Activated T-cell treated with anti-CD3 and anti-CD28 coated beads, Interleukin-2, amount 50 U/mL, for 72 hours (primary cell): ENCODE measurements at places on chromosomes 1 and 21.

- no peak overlapping the region for H3K4me3 ChIP-seq
- no peak for DNase-seq
- peaks cover 2% of the 10 kb centered on the region for H3K4me1 ChIP-seq
- no peak overlapping the region for H3K27ac ChIP-seq
Measured at GRCh38 chr1:3543076-3544039, 68.0 kb downstream of the MEGF6 start.

- H3K4me1 ChIP-seq, result no peaks in the 10 kb centered on the region
- no peak overlapping the region for H3K27ac ChIP-seq
- no peaks in the 10 kb centered on the region for H3K36me3 ChIP-seq
- no peak overlapping the region for H3K4me3 ChIP-seq
- DNase-seq, result no peak
- peaks cover 25% of the 10 kb centered on the region for H3K27me3 ChIP-seq
Measured at GRCh38 chr21:41639336-41639735, 127.5 kb downstream of the RIPK4 start.

DNA sequence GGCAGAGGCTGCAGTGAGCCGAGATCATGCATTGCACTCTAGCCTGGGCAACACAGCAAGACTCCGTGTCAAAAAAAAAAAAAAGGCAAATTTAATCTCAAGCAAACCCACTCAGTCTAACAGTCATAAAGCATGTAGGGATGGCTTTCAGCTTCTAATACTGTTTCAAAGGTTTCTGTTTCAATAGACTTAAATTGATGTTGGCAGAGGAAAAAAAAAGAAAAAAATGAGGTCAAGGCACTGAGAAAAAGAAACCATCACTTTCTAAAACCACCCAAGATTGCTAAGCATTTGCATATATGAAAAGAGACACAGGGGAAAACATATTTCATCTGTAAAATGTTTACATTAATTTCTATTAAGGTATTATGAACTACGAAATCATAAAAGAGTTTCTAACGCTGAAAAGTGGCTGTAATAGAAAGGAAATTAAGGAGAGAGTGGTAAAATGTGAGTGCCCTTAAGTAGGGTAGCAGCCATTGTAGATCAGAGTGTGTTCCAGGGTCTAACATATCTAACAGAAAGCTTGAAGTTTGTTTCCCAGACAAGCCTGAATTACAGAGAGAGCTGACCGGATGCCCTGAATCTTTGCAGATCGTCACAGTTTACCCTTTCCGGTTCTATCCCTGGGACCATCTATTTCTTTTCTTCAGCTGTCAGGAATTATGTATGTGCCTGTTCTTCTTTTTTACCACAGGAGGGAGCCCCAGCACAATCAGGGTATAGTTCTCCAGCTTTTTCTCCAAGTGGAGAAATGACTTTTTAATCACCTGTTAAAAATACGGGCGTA, 70.0 kb downstream of the PLD5 start:
- peaks cover 28% of the 10 kb centered on the region for H3K27me3 ChIP-seq
- H3K27ac ChIP-seq, result no peak overlapping the region
- H3K4me3 ChIP-seq, result no peak overlapping the region

DNA sequence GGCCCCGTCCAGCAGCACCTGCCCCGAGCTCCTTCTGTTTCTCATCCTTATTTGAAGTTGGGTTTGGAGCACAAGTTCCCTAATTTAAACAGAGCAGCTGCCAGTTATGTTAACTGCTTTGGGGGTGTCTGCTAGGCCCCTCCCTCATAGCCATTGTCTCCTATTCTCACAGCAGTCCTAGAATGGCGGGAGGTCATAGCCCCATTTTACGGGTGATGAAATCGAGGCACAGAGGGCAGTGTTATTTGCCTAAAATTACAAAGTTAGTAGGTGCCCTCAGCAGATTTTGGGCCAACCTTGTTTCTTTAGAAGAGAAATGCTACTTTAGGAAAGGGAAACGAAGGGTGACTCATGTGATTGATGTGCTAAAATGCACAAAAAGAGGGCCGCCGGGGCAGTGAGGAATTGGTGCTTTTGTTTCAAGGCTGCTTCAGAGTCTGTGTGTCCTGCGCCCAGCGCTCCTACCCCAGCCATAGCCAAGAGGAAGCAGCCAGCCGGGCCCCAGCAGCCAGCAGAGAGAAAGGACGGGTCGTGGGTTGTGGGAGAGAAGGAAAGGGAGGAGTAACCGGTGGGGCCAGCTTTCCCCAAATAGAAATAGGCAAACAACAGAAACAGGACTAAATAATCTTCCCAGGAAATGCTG, 13.0 kb downstream of the VANGL1 start:
- DNase-seq, result no peak
- H3K27me3 ChIP-seq, result peaks cover 11% of the 10 kb centered on the region
- peak overlapping the region; percentile 66 for H3K4me3 ChIP-seq

DNA sequence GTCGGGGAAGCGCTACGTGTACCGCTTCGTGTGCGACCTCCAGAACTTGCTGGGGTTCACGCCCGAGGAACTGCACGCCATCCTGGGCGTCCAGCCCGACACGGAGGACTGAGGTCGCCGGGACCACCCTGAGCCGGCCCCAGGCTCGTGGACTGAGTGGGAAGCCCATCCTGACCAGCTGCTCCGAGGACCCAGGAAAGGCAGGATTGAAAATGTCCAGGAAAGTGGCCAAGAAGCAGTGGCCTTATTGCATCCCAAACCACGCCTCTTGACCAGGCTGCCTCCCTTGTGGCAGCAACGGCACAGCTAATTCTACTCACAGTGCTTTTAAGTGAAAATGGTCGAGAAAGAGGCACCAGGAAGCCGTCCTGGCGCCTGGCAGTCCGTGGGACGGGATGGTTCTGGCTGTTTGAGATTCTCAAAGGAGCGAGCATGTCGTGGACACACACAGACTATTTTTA, 17.1 kb downstream of the ETS2 start:
- no peaks in the 10 kb centered on the region for H3K27me3 ChIP-seq
- DNase-seq, result no peak
- no peak overlapping the region for H3K27ac ChIP-seq
- H3K4me3 ChIP-seq, result no peak overlapping the region
- H3K4me1 ChIP-seq, result no peaks in the 10 kb centered on the region

DNA sequence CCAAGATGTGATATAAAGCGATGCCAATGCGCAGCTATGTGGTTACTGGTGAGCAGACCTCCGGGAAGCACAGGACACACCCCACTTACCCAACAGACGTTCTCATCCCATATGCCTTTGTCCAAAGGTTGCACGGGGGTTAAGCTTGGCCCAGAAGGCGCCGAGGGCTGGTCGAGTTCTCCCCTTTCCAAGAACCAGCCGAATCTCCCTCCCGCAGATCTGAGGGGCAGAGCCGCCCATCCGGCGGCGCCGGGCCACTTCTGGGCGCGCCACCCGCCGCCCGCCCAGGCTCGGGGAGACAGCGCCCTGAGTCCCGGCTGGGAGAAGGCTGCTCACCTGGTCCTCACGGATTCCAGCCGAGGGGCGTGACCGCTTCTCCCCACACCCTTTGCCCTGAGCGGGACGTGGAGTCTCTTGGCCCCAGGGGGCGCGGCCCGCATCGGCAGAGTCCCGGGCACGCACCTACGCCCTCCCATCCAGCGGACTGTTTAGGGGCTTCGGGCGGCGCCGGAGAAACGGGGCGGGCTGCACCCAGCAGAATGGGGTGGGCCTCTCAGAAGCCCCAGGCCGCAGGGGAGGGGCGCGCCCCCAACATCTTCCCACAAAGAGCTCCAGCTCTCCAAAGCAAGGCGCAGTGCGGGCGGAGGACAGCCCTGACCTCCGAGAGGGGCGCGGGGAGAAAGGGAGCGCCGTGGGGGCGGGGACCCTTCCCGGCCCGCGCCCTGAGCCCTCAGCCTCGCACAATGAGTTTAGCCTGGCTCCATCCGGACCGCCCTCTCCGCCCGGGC, 615 bp downstream of the GPR161 start:
- DNase-seq, result peak; percentile 21
- H3K27ac ChIP-seq, result no peak overlapping the region
- H3K4me3 ChIP-seq, result peak overlapping the region; percentile 84
- peaks cover 42% of the 10 kb centered on the region for H3K4me1 ChIP-seq
- H3K27me3 ChIP-seq, result peaks cover 51% of the 10 kb centered on the region

GRCh38 chr1:156198831-156199349, 5.0 kb downstream of the SLC25A44 start:
- peak overlapping the region; percentile 95 for H3K27ac ChIP-seq
- no peak overlapping the region for H3K4me3 ChIP-seq
- DNase-seq, result peak; percentile 71
- peaks cover 25% of the 10 kb centered on the region for H3K36me3 ChIP-seq

- no peak for DNase-seq
- no peaks in the 10 kb centered on the region for H3K4me1 ChIP-seq
- no peak overlapping the region for H3K27ac ChIP-seq
- H3K4me3 ChIP-seq, result no peak overlapping the region
- peaks cover 17% of the 10 kb centered on the region for H3K36me3 ChIP-seq
Measured at GRCh38 chr1:158916085-158916484, 15.3 kb upstream of the PYHIN1 start.

DNA sequence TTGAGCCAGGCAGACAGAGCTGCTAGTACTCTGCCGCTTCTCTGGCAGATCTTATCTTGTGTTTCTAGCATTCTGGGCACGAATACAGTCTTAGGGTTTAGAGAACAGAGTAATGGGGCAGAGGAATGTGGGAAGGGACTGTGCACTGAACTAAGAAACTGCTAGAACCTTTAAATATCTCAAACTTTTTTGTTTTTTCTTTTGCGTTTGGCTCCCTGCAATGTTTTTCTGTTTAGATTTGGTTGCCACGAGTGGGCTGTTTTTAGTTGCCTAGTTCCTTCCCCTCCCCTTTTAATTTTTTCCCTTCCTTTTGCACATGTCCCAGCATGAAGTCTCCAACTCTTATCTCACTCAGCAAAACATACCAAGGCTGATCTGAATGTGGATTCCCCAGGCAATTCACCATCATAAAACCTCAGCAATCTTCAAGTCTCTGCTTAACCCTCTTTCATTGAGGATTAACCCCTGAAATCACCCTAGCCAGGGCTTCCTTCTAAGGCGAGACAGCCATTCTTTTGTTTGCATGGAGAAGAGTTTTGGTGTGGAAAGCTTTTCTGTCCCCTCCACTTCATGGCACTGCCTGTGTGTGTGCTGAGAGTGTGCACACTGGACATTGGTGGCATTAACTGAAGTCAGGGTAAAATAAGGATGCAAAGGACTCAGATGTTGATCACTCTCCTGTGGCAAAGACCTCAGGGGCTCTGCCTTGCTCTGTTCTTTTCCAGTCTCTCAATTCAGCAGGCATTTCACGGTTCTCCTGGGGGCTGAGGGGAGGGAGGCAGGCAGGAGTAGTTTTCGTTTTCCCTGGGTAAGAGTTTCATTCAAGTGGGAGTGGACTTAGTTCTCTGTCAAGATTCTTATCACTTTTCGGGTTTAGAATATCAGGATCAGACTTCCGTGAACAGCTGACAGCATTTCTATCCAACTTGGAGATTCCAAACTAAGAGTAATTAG, 2.8 kb upstream of the ATF3 start:
- DNase-seq, result no peak
- peaks cover 56% of the 10 kb centered on the region for H3K4me1 ChIP-seq

GRCh38 chr1:17236779-17237560, 11.9 kb upstream of the PADI3 start:
- peaks cover 15% of the 10 kb centered on the region for H3K27me3 ChIP-seq
- no peak overlapping the region for H3K4me3 ChIP-seq
- peak overlapping the region; percentile 65 for H3K27ac ChIP-seq
- no peaks in the 10 kb centered on the region for H3K4me1 ChIP-seq
- DNase-seq, result peak; percentile 86
